ENCODE measurements at places on chromosomes 4 and X. TPM values are rescaled to one million over a fixed set of nuclear protein-coding genes. Genes with fewer than 3 reads are reported as not detected.

Gene DAPP1
- total RNA-seq: 27.6 TPM

Gene ARX
- 0.10 TPM for total RNA-seq

Gene MAGEA2B
- not detected for total RNA-seq

GRCh38 chr4:1819284-1819683 lies 26.2 kb downstream of the FGFR3 start:
- no peak for DNase-seq

DNA sequence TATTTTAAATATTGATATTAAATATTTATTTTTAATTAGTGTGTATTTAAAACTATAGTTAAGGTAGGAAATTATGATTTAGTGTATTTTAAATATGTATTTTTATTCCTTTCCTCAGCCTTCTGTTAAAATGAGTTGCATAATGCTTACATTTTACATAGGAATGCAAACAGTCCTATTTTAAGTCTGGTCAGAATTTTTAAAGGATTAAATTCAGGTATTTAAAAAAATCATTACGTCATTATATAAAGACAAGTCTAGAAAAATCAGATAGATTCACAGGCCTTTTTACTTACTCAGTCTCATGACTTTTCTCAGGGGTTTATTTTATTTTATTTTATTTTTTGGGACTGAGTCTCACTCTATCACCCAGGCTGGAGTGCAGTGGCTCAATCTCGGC lies 50.4 kb upstream of the RPA4 start:
- DNase-seq: no peak

DNA sequence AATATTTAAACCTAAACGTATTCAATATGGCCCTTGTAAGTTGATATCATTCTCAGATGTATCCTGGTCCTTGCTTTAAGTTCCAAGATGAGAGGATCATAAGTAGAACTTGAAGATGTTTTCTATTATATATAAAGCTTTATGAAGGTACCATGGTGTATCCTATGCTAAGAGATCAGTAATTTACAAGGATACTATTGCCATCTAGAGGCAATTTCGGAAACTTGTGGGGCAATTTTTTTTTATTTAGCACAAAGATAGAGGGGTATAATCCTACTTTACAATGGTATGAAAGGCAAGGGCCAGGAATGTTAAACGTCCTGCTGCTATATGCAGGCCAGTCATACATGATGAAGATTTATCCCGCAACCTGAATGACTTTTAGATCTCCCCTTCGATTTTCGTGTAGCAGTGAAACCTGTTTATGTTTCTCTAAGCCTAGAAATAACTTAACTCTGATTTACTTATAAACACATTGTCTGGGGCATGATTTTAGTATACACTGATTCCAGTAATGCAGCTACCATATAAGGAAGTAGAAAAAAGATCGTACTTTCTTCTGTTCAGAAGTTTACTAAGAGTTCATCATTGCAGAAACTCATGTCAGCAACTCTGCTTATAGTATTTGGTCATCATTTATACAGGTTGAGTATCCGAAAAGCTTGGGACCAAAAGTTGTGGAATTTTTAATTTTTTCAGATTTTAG lies 2.6 kb downstream of the SLC25A31 start:
- DNase-seq: no peak

Measured in skin of body (tissue), 3 donors.